Breast epithelium (tissue), 4 donors: ENCODE measurements at places on chromosomes 2 and 18. TPM values are rescaled to one million over a fixed set of nuclear protein-coding genes. Genes with fewer than 3 reads are reported as not detected.

CNRIP1 gene
- total RNA-seq: 63.5 TPM

SCTR gene
- total RNA-seq: not detected

SLC16A14 gene
- 7.5 TPM for total RNA-seq

RAB6C gene
- 0.16 TPM for total RNA-seq

MLPH gene
- total RNA-seq: 223 TPM

UGT1A3 gene
- not detected for total RNA-seq

DNA sequence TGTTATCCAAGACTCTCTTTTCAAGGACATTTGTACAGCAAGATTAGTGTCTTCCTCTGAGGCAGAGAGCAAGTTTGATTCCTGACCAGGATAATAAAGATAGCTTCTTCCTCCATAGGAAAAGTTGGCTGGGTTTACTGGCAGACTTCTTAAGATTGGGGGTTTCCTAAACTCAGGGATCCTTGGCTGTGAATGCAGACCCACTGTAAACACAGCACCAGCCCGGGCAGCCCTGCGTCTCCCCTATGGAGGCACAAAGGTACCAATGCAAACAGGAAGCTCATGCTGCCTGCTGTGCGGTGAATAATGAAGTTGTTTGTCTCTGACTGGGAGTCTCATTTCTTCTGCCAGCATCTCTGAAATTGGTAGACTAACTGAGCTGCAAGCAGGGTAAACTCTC is 96.2 kb upstream of the ARHGAP28 start:
- no peaks in the 10 kb centered on the region for H3K27me3 ChIP-seq
- H3K4me3 ChIP-seq: no peak overlapping the region
- H3K27ac ChIP-seq: no peak overlapping the region
- H3K36me3 ChIP-seq: no peaks in the 10 kb centered on the region
- no peaks in the 10 kb centered on the region for H3K4me1 ChIP-seq

DNA sequence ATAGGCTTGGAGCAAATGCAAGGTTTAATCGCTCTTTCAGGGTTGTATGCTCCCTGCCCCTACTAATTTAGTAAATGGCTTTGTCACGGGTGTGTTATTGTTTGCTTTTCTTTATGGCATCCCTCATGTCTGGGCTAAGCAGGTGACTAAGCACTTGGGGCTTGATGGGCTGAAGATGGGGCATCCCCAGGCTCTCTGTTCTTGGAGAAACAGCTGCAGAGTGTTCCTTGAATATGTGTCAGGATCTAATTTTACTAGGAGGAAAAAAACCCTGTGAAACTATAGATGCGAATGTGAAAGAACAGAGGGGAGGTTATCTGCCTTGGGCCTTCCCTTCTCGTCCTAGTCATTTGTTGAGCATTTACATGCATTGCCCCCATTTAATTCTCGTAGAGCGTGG is 94.7 kb upstream of the TAF1B start:
- DNase-seq: no peak
- H3K27me3 ChIP-seq: no peaks in the 10 kb centered on the region
- H3K4me1 ChIP-seq: no peaks in the 10 kb centered on the region
- H3K36me3 ChIP-seq: no peaks in the 10 kb centered on the region
- H3K27ac ChIP-seq: no peak overlapping the region

GRCh38 chr2:225130093-225130492 is 87.8 kb upstream of the DOCK10 start:
- H3K4me1 ChIP-seq: no peaks in the 10 kb centered on the region
- no peaks in the 10 kb centered on the region for H3K36me3 ChIP-seq
- no peak overlapping the region for H3K27ac ChIP-seq
- DNase-seq: no peak

DNA sequence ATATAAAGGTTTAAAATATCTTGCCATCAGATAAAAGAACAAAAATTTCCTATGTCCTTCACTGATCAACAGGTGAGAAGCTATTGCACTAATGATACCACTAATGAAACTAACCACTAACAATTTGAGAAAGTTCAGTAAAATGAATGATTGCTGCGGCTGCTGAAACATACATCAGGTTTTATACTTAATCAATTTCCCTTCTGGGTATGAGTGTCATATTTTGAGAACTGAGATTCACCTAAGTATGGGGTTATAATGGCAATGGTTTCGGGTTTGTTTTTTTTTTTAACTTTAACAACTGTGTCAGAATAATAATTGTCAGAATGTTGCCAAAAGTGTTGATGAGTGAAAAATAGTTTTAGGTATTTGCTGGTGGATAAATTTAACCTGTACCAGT is 151.3 kb upstream of the SLC39A10 start:
- DNase-seq: no peak
- no peaks in the 10 kb centered on the region for H3K4me1 ChIP-seq
- H3K4me3 ChIP-seq: no peak overlapping the region
- H3K27me3 ChIP-seq: no peaks in the 10 kb centered on the region
- no peak overlapping the region for H3K27ac ChIP-seq
- H3K36me3 ChIP-seq: no peaks in the 10 kb centered on the region

GRCh38 chr18:80252136-80252535 is 4.8 kb upstream of the PARD6G start:
- no peaks in the 10 kb centered on the region for H3K4me1 ChIP-seq
- no peak for DNase-seq
- no peak overlapping the region for H3K4me3 ChIP-seq
- no peaks in the 10 kb centered on the region for H3K36me3 ChIP-seq
- no peak overlapping the region for H3K27ac ChIP-seq

GRCh38 chr2:44965684-44966083 is 24.2 kb downstream of the SIX3 start:
- H3K4me1 ChIP-seq: no peaks in the 10 kb centered on the region
- no peaks in the 10 kb centered on the region for H3K36me3 ChIP-seq
- DNase-seq: no peak
- no peak overlapping the region for H3K27ac ChIP-seq
- no peaks in the 10 kb centered on the region for H3K27me3 ChIP-seq
- no peak overlapping the region for H3K4me3 ChIP-seq

DNA sequence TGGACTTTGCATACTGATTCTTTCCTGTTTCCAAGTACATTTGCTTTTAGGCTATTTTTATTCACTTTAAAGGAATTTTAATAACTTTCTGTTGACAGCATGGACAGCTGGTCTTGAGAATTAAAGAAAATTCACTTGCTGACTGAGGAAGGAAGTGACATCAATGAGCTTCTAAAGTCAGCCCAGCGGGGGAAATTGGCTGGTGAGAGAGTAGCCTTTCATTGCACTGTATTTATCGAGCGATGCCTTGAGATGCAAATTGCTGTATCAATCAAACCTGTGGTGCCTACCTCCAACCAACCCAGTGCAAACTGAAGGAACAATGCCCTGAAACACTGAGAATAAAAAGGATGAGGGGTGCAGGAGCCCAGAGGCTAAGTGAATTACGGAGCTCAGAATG is 91.4 kb upstream of the AQP4 start:
- H3K36me3 ChIP-seq: no peaks in the 10 kb centered on the region
- H3K27me3 ChIP-seq: no peaks in the 10 kb centered on the region
- H3K4me3 ChIP-seq: no peak overlapping the region
- H3K27ac ChIP-seq: no peak overlapping the region
- DNase-seq: no peak

GRCh38 chr2:238456970-238457926 is 30.5 kb downstream of the ASB1 start:
- DNase-seq: no peak
- H3K27me3 ChIP-seq: no peaks in the 10 kb centered on the region
- no peaks in the 10 kb centered on the region for H3K36me3 ChIP-seq

DNA sequence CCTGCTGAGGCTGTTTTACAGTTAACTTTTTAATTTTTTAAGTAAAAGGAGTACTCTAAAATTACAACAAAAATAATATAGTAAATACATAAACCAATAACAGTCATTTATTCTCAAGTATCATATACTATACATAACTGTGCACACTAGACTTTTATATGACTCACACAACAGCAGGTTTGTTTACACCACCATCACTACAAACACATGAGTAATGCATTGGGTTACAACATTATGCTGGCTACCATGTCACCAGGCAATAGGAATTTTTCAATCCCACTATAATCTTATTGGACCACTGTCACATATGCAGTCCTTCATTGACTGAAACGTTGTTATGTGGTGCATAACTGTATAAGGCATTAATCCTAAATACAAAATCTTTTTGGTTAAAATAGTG is 42.5 kb downstream of the RASGRP3 start:
- H3K27me3 ChIP-seq: no peaks in the 10 kb centered on the region
- H3K27ac ChIP-seq: no peak overlapping the region
- H3K36me3 ChIP-seq: no peaks in the 10 kb centered on the region
- DNase-seq: no peak

GRCh38 chr2:40249577-40249976 is 202.3 kb downstream of the SLC8A1 start:
- H3K36me3 ChIP-seq: no peaks in the 10 kb centered on the region
- no peak for DNase-seq
- no peak overlapping the region for H3K27ac ChIP-seq
- H3K4me3 ChIP-seq: no peak overlapping the region
- H3K27me3 ChIP-seq: no peaks in the 10 kb centered on the region

GRCh38 chr2:167336213-167336612 is 447.9 kb downstream of the XIRP2 start:
- no peak overlapping the region for H3K27ac ChIP-seq
- no peaks in the 10 kb centered on the region for H3K4me1 ChIP-seq
- no peaks in the 10 kb centered on the region for H3K36me3 ChIP-seq
- DNase-seq: no peak
- no peak overlapping the region for H3K4me3 ChIP-seq

- peak; percentile 90 for DNase-seq
- peaks cover 10% of the 10 kb centered on the region for H3K4me1 ChIP-seq
- H3K4me3 ChIP-seq: peak overlapping the region; percentile 60
- H3K27ac ChIP-seq: peak overlapping the region; percentile 93
- H3K27me3 ChIP-seq: no peaks in the 10 kb centered on the region
Observed at GRCh38 chr2:231642631-231643494, 50.2 kb downstream of the TEX44 start.

DNA sequence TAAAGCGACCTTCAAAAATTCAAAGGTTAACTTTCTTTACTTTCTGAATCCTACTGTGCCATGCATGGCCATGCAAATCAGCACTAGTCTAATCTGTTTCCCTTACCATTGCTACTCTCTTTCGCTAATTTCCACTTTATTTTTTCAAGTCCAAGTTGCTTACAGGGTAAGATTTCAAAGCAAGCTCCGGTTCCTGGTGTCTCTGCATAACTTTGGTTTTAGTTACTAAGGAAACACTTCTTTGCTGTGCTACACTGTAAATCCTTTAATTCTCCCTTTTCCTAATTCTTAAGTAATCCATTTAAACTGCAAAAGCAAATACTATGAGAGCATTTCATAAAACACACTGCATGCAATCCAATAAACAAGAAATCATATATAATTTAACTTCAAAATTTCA is 383.5 kb upstream of the LYPD1 start:
- H3K27ac ChIP-seq: no peak overlapping the region
- no peaks in the 10 kb centered on the region for H3K36me3 ChIP-seq
- H3K4me1 ChIP-seq: no peaks in the 10 kb centered on the region
